Esophagus squamous epithelium (tissue), 5 donors: ENCODE measurements at places on chromosomes 11 and 22.

DNA sequence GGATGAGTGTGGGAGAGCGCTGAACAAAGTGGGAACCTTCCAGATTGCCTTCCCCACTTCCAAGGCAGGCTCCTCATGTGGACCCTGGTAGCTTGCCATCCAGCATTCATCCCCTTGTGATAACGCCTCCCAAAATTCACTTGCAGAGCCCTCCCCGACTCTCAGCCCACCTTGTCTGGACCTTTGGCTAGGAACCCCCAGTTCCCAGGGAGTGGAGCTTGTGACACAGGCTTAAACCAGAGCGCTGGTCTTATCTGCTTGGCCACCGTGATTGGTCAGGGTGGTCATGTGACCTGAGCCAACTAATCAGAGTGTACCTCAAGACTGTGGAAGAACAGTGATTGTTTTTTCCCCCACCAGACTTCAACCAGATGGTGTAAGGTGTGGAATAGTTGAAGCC lies 9.6 kb upstream of the SLC35C1 start:
- DNase-seq, result no peak

DNA sequence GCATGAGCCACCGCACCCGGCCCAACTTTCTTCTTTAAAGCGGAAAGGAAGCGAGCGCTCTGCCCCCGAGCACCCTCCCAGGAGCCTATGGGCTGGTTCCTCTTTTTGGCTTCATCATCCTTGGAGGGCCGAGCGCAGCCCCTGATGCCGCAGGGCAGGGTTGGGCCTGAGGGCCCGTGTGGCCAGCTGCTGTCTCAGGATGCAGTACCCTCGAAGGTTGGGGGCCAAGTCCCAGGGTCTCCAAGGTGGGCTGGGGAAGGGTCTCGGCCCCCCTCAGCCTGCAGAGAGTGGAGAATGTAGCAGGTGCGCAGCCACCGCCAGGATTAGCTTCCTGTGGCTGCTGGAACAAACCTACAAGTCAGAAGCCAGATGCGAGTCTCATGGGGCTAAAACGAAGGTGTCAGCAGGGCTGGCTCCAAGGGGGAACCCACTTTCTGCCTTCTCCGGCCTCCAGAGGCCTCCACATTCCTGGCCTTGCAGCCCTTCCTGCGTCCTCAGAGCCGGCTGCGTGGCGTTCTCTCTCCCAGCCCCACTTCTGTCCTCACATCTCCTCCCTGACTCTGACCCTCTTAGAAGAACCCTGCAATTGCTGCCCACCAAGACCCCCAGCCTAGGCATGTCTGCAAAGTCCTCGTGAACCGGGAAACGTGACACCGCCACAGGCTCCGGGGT lies 2.9 kb downstream of the PANX2 start:
- no peak for DNase-seq

GRCh38 chr22:32720924-32721323 lies 80.6 kb upstream of the TIMP3 start:
- DNase-seq, result no peak

- DNase-seq, result no peak
Measured at GRCh38 chr11:62752994-62753735, 795 bp downstream of the ZBTB3 start.

- no peak for DNase-seq
Measured at GRCh38 chr22:20574920-20575353, 67.5 kb downstream of the MED15 start.

DNA sequence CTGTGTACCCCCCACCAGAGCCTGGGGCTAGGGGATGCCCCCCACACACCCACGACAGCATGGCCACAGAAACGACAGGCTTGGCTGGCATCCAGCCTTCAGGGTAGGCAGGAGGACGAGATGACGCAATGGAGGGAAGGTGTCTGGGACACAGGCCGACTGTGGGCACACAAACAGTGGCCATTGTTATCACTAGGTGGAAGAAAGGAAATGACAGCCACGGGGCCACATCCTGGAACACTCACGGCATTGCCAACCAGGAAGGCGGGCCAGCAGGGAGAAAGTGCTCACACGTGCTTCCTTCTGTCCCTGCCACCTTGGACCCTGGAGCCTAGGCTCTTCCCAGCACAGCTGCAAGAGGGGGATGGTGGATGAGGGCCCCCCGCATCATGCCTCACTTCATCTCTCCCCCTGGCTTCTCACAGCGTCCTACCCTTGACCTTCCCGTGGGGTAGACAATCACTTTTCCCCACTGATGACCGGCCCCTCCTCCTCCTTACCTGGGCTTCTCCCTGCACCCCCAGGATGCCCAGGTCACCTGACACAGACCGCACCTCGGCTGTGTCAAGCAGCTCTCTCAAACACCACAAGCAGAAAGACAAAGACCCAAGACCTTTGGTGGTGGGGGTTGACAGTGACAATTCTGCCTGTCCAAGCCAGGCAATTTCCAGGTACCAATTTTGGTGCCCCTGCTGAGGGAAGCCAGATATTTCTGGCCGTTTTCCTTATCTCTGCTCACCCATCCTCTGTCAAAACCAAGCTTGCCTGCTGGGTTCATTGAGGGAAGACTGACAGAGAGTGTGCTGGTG lies 8.6 kb downstream of the PLA2G6 start:
- DNase-seq, result no peak

DNA sequence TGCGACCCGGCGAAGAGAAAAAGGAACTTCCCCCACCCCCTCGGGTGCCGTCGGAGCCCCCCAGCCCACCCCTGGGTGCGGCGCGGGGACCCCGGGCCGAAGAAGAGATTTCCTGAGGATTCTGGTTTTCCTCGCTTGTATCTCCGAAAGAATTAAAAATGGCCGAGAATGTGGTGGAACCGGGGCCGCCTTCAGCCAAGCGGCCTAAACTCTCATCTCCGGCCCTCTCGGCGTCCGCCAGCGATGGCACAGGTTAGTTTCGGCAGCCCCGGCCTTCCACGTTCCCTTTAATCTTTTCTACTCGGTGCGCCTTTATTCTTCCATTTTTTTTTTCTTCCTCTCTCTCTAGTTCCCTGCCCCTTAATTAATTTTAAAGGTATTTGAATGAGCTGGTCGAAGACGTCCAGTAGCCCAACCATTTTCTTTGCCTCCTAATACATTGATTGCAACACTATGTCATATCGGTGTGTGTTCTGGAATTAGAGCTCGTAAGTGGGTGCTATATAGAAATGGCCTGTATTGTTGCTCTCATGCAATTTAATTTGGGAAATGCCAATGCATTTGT lies 537 bp downstream of the EP300 start:
- DNase-seq, result no peak

DNA sequence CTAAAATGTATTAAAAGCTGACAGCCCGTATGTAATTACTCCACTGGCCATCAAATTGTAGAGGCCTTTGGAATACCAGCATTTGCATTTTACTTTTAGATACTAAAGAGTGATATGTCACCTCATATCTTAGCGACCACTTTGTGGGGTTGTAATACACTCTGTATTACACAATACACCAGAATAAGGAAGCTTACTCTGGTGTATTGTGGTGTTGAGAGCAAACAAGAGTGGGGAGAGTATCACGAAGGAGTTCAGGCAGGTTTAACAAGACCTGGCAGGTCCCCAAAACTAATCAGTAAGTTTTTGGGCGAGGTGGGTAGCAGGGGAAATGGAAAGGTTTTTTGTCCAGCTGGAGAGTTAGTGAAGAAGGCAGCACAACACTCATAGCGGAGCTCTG lies 3.2 kb downstream of the NUP50 start:
- DNase-seq, result no peak

GRCh38 chr11:97351939-97352338 lies 962.1 kb downstream of the JRKL start:
- DNase-seq, result no peak

GRCh38 chr11:9662273-9662672 lies 1.6 kb upstream of the SWAP70 start:
- DNase-seq, result no peak

DNA sequence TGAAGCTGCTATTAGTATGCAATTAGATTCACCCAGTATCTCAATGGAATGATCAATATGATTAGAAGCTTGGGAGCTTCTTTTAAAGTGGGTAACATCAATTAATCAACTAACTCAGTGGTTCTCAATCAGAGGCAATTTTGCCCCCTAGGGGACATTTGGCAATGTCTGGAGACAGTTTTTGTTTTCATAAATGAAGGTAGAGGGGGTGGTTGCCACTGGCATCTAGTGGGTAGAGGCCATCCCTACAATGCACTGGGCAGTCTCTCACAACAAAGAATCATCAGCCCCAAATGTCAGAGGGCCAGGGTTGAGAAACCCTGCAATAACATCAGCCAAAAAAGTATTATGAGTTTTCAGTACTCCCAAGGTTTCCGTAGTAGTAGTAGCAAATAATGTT lies 5.9 kb upstream of the AMOTL1 start:
- no peak for DNase-seq

DNA sequence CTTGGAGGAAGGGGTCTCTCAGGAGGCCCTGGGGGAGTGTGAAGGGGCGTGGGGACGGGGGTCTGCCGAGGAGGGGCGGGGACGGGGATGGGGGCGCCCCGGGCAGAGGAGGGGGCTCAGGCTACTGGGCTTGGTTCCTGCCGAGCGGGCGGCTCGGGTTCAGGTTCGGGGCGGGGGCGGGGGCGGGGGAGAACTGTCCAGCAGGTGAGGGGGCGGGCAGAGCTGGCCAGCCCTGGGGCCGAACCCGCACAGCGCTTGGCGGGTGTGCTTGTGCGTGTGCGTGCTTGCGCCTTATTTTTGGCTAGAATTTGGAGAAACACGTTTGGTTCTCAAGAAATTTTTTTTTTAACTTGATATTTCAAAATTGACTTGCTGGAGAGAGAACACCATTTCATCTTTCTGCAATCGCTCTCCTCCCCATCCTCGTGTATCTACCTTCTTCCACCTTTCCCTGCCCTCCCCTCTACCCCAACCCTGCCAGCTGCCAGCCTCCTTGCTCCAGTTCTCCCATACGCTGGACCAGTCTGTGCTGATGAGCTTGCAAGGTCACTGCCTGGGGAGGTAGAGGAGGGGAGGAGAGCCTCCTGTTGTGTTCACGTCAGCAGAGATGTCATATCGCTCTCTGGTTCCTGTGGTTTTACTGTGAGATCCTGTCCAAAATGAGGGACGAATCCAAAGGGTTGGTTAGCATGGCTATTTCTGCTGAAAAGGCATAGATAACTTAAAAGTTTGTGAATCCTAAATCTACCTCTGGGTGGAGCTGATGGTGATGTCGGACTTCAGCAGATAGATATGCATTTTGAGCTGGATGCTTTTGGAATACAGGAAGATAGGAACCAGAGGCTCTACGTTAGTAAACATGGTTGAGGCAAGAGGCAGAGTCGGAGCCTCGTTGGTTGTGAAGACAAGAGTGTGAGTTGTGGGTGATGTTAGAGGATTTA lies 668 bp downstream of the MADD start:
- DNase-seq, result no peak

GRCh38 chr22:19109198-19110063 lies 12.8 kb downstream of the DGCR2 start:
- DNase-seq, result no peak

GRCh38 chr11:72684236-72684912 lies 10.2 kb upstream of the PDE2A start:
- no peak for DNase-seq

- DNase-seq, result no peak
Measured at GRCh38 chr11:10908215-10908951, 50.5 kb upstream of the ZBED5 start.

- DNase-seq, result no peak
Measured at GRCh38 chr22:42138122-42138770, 7.6 kb upstream of the CYP2D6 start.

GRCh38 chr11:94834911-94835593 lies 66.9 kb downstream of the AMOTL1 start:
- DNase-seq, result no peak

GRCh38 chr22:46150655-46151477 lies 540 bp downstream of the PPARA start:
- DNase-seq, result no peak

GRCh38 chr11:64864473-64865285 lies 13.7 kb downstream of the EHD1 start:
- DNase-seq, result no peak

- DNase-seq, result no peak
Measured at GRCh38 chr11:16032974-16033373, 323.4 kb downstream of the SOX6 start.
